ENCODE measurements at places on chromosomes 5 and 9.

DNA sequence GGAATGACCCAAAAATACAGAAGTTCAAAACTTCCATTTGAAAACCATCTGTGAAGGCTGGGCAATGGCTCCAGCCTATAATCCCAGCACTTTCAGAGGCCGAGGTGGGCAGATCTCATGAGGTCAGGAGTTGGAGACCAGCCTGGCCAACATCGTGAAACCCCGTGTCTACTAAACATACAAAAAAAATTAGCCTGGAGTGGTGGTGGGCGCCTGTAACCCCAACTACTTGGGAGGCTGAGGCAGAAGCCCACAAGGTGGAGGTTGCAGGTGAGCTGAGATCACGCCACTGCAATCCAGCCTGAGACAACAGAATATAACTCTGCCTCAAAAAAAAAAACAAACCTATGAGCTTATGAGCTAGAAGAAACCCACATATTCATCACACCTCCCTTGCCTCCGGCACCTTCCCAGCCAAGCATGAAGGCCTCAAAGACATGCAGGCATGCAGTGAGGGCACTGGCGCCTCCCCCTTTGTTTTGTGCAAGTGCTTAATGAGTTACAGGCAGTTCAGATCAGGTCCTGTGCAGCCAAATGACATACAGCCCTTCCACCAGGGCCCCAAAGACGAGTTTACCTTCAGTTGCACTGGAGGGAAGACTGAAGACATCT lies 9.9 kb downstream of the HNRNPH1 start:
- DNase-seq, result peak; percentile 68

DNA sequence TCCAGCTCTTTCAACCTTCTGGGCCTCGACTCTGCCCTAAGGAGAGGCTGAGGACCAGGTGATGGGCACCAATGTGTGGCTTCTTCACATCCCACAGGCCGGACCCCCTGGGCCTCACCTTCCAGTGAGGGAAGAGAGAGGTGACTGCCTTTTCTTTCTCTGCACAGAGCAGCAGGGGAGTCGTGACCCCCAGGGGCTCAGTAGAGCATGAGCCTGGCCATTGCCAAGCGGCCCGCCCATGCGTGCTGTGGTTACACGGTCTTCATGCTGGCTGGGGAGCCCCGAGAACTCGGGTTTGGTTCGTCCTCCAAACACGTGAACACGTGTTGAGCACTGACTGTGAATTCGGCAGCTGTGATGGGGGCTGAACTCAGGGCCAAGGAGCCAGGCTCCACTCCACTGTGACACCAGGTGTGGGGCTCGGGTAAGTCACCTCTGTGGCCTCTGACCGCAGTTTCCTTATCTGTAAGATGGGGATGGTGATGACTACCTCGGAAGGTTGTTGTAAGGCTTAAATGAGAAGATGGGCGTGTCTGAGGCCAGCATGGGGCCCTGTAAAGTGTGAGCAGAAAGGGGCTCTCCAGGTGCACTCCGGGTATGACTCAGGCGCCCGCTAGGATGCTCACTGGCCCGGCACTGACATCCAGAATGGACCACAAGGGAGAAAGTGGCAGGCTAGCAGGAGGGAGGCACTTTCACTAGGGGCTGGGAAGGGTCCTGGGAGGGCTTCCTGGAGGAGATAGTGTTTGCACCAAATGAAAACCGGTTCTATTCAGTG lies 13.4 kb upstream of the GRHPR start:
- peak; percentile 100 for DNase-seq

DNA sequence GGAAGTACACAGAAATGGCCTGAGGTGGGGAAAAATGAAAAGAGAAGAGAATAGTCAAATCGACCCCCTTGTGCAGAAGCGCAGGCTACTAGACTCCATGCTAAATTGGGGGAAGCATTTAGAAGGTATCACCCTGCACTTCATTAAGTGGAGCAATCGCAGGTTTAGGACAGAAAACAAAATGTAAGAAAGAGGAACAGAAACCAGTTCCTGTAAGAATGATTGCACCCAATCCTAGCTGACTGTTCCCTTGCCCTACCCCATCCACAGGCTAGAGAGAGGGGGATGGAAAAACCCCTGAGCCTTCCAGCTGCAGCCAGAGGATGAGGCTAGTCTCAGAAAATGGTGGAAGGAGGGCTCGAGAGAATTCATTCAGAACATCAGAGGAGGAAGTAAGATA lies 23.9 kb upstream of the PPP1R2B start:
- peak; percentile 4 for DNase-seq

- DNase-seq, result peak; percentile 87
Observed at GRCh38 chr9:128412120-128412790, 8.4 kb upstream of the CERCAM start.

DNA sequence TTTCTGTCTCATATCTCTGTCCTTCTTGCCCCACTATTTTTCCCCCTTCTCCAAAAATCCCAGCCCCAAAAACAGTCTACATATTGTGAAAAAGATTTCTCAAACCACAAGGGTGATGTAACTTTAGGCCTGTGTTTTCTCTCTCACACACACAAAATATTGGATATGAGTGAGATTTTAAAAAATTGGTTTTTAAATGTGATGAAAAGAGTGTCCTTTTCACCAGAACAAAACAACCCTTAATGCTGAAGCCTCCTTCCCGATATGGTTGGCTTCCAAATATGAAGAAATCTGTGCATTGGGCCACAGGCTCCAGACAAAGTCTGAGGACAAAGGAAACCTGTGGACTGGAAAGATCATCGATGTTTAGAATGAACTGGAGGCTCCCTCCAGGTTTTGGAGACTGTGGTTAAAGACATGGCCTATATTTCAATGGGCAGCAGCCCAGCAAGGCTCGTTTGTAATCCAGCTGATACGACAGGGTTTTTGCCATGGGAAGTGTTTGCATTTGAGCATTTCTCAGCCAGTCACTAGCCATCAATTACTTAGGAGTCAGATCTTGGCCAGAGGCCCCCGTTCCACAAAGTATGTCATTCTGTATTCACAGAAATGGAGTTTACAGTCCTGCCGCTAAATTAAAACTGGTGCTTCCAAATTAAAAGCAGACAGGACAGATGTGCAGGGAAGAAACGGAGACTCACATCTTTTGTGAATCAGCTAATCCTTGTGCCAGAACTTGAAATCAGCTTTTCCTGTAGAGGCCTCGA lies 546.3 kb downstream of the EBF1 start:
- DNase-seq, result no peak

- no peak for DNase-seq
Observed at GRCh38 chr5:124179819-124180218, 566.6 kb downstream of the ZNF608 start.

GRCh38 chr5:58255386-58255785 lies 204.5 kb downstream of the PLK2 start:
- no peak for DNase-seq

DNA sequence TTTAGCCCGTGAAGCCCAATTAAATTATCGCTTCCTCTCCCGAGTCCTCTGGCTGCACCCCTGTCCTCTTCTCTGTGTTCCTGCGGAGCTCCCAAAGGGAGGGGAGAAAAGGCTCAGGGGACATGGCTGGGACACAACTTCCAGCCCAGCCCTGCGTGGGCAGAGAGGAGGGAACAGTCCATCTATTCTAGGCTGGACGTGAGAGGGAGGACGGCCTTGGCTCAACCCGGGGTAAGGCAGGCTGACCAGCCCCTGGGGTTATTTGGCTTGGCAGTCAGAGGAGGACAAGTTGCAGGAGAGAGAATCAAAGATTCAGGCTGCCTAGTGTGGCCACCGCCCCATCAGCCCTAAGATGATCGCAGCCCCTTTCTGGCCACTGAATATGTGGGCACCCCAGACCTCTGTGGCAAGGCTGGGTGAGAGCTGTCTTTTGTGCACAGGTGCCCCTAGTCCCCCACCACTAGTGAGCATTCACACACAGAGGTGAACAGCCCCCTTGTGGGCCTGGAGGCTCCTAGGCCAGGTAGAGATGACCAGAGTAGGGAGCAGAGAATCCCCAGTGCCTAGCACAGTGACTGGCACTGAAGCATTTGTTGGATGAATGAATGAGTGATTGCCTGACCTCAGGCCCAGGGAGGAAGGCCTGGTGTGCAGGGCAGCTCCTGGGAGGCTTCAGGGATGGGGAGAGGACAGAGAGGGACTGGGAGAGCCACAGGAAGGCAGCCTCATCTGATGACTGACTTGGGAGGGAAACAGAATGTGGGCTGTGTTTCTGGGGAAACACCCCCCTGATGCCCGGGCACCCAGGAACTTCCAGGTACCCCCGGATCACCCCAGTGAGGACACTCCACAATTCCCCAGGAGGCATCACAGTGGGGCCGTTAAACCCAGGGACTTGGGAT lies 133.9 kb downstream of the C9orf50 start:
- DNase-seq, result no peak

GRCh38 chr5:122129306-122129705 lies at the start of gene ZNF474:
TSS of gene ZNF474 (plus strand) at chr5:122129546. CDS start at chr5:122151991, 22,445 bp downstream.
- no peak for DNase-seq

DNA sequence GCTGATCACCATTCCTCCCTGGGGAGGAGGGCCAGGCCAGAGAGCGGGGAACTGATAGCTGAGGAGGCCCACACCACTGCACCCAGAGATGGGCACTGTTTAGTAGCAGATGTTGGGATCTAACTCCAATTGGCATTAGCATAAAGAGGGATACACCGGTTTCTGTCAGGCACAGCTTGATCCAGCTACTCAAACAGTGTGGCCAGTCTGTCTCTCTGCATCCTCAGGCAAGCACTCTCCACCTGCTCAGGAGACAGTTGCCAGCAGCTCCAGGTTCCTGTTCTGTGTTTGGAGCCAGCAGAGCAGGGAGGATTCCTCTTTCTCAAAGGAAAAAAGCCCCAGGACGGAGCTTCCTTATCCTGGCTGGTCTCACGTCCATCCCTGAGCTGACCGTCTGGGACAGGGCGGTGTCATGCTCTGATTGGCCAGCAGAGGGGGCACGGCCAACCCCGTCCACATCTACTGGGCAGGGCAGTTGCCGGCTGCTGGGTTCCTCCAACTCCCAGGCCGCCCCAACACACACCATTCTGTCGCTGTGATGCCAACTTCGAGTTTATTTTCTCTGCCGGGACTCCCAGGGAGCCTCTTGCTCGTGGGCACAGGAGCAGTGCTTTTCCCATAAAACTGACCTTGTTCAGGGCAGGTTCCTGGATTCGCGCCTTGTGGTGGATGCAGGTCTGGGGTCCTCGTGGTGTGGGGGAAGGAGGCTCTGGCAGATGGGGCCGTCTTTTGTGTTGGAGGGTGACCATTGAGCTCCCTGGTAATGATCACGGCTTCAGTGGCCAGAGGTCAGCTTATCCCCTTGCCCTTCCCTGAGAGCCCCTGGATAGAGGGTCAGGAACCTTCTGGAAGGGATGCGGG lies 47.9 kb downstream of the COL5A1 start:
- peak; percentile 30 for DNase-seq

DNA sequence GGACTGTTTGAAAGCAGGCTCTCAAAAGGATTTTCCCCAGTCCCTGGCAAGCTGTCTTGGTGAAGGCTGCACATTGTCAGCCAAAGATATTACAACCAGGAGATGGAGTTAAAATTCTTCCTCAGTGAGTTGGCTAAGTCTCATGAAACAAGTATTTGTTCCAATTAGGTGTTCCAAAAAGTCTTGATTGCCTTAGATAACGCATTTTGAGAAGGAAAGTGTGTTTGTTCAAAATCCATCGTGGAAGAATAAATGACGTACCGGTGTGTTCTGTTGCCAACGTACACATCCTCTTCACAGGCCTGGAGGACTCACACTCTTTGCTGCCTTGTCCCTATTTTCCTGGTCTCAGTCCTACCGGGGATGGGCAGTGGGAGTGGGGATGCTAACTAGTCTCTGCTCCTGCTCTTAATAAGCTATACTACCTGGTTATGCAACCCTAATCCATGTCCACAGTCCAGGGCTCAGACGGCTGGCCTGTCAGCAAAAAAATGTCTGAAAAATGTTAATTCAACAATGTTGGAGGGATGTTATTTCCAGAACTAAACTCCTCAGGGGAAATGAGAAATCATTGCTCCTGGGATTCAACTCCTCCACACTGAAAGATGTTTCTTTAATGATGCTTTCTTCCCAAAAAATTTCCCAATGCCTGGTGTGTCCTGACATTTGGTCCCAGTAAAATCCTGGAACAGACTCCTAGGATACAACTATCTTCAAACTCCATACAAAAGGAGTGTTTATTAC lies 175.3 kb upstream of the KLF9 start:
- DNase-seq, result no peak

- DNase-seq, result no peak
Observed at GRCh38 chr9:97788763-97789663, 64.0 kb upstream of the FOXE1 start.

- no peak for DNase-seq
Observed at GRCh38 chr5:127228540-127229184, 61.9 kb upstream of the MEGF10 start.

- DNase-seq, result peak; percentile 74
Observed at GRCh38 chr9:126781186-126782052, 23.4 kb upstream of the ZBTB43 start.

- DNase-seq, result peak; percentile 40
Observed at GRCh38 chr5:40490464-40491111, 189.1 kb upstream of the PTGER4 start.

DNA sequence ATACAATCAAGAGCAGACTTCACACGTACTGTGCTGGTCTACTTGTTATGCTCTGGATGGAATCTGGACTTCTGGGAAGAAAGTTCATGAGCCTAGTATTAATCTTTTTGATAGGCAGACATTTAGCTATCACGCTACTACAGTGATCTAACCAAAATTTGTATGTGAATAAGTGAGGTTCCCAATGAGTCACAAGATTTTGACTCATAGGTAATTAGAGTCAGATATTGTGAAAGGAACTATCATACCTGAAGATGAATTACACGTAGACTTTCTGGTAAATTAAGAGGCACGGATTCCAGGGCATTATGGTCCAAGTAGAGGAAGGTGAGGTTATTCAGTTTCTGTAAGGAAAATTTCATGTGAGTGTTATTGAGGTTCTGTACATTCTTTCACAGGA lies 18.4 kb downstream of the OGN start:
- no peak for DNase-seq

DNA sequence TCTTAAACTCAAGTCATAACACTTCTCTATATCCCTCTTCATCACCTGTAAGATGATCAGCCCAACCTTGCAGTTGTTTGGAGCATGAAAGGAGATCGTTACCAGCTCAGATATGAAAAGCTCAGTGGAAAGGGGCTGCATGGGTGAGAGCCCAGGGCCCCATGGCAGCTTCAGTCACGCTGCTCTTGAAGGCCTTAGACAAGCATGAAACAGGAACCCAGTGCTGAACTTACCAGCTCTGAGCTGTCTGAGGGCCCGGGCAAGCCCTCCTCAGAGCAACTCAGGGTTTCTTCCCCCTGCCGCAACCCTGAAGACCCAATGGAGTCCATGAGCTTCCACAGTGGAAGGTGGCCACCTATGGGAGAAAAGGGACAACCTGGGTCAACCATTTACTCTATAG lies 3.3 kb downstream of the HK3 start:
- no peak for DNase-seq

GRCh38 chr5:156020647-156021046 lies 306.3 kb upstream of the SGCD start:
- DNase-seq, result no peak

DNA sequence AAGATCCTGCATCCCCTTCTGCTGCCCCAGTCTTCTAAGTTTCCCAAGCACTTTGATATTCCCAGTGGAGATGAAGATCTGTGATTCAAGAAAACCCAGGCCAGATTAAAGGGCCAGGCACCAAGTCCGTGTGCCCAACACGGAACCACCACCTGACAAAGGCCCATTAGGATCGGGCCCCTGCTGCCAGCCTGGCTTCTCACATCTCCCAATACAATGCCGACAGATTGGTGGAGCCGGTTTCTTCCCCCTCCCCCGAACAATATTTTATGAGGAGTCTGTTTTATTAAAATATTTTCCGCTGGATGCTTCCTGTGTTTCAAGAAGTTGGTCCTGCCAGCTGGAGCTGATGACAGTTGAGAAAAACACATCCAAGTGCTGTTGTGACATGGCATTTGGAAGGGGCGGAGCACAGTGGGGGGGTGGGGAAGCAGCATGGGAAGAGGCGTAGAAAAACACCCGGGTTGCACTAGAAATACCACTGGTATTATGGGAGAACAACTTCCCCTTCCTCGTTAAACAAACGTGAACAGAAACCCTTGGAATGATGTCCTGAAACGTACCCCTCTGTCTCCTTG lies 45.0 kb downstream of the CRB2 start:
- no peak for DNase-seq
